ENCODE measurements at places on chromosomes 12 and 14. TPM values are rescaled to one million over a fixed set of nuclear protein-coding genes. Genes with fewer than 3 reads are reported as not detected.

DNA sequence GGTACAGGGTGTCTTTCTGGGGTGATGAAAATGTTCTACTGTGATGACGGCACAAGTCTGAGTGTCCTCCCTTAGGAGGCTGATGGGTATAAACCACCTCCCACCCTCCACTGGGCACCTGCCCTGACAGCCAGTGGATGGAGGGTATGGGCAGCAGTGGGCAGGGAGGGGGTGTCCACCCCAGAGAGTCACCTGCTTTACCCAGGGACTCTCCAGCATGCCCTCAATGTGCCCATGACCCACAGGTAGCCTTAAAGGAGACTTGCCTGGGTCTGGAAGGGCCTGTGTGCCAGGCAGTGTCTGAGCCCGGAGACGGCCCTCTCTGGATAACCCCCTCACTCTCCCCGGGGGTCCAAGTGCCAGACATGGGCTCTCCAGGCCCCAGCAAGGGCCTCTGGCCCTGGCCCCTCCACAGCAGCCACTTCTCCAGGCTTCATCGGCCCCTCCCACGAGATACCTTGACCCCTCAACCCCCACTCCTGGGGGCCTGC, 38.8 kb downstream of the CCNK start:
- no peak for DNase-seq

- DNase-seq, result no peak
These were observed 88.2 kb upstream of the PAWR start for GRCh38 chr12:79778802-79779448.

DNA sequence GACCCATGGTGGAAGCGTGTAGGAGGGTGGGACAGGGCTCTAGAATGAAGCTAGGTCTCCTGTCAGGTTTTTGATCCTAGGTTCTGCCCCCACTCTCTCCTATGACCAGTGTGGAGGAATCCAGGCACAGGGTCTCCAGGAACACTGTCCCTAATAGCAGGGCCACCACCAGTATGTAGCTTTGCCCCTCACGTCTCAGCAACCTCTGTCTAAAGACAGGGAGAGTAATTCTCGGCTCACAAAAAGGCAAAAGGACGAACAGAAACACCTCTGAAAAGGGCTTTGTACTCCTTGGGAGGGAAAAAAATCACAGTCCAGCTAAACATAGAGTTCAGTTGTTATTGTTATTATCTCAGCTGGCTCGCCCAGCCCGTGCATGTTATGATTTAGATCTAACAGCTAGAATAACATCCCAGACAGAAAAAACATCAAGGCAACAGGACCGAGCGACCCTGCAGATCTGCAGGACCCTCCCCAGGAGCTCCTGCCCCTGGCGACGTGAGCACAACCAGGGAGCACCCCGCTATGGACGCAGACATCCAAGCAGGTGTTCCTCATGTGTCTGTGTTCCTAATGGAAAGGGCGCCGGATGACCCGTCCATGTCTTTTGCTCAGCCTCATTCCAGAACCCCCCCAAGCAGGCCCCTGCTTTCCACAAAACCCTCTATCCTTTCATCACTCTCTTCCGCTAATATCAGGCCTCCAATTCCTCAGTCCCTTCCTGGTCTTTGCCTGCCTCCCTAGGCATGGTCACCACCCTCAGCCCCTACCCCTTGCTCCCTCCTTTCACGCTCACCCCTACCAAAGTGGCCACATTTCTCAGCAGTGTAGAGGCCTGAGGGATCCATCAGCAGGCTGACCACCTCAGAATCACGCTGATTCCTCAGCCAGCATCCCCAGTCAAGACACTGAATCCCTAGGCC, 14.2 kb upstream of the SLC6A12 start:
- DNase-seq, result no peak

GRCh38 chr12:105888696-105889095, 250.1 kb downstream of the NUAK1 start:
- DNase-seq, result no peak

The OVCH1 gene
- total RNA-seq, result 0.11 TPM
